ENCODE measurements at places on chromosomes 7 and 10.

DNA sequence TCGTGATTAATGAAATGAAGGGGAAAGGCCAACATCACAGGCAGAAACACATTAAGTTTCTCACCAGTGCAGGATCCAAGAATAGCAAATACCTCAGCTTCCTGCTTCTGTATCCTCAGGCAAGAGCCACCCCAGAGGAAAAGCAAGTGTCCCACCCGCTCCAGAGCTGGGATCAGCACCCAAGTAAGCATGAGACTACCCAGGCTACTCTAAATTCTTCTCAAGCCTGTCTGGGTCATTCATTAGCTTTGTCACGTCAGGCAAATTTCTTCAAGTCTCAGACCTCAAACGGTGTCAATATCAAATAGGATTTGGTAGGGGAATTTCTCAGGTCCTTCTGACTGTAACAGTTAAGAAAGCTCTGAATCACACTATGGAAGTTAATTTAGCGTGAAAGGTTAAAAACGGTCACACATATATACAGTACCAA, 59.0 kb downstream of the GNA12 start:
- DNase-seq = no peak

DNA sequence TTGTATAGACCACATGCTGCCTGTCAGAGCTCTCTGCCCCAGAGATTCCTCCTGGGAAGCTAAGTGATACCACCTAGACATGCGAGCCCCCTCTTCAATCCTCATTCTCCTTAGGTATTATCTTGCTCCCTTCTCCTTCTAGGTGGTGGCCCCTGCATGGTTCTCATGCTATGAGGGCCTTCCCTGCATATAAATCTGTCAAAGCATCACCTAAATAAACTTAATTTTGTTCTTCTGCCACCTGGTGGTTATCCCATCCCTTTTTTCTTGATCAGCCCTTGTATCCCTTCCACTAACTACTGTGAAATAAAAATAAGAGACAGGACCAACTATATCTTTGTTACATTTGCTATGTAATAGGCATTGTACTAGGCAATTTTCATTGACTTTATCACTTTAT, 242.1 kb downstream of the CDC14C start:
- no peak for DNase-seq

- DNase-seq = no peak
Observed at GRCh38 chr10:132504501-132505272, 32.9 kb upstream of the INPP5A start.

DNA sequence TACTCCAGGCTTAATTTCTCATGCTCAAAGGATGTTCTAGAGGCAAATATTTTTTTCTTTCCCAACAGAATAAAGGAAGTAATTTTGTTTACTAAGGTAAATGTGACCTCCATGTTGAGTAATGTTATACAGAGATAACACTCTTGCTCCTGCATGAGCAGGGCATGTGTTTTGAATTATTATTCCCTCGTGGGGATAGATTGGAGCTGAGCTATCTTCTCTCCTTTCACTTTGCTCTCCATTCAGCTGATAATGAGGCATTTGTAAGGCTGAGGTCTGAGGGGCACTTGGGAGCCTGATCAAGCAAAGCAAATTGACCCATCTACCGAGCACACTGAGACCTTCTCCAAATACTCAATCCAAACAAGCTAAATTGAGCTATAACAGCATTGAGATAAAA, 50.7 kb upstream of the GHITM start:
- DNase-seq = no peak

DNA sequence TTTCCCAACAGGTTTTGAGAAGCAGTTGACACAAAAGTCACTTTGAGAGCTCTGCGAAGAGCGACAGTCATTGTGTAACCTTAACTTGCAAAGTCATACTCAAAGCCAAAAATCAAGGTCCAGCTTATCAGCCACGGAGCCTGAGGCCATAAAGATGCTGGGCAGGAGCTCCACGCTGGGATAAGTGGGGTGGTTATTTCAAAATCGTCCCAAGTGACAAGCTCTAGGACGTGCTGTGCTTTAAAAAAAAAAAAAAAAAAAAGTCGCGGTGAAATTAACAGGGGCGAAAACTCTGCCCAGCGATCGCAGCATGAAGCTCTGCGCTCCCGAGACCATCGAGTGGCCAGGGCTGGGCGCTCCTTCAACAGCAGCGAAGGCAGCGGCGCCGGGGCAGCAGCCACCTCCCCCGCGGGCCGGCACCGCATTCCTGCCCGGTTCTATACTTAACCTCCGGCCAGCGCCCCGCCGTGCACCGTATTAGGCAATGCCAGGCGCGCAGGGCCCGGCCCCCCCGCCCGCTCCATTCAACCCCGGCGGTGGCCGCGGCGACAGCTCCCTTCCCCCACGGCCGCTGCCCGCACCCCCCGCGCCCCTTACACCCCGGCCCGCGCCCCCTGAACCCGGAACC, 657 bp downstream of the HACD1 start:
- DNase-seq = peak; percentile 33

GRCh38 chr10:97327348-97328294, 6.9 kb downstream of the FRAT2 start:
- DNase-seq = no peak

DNA sequence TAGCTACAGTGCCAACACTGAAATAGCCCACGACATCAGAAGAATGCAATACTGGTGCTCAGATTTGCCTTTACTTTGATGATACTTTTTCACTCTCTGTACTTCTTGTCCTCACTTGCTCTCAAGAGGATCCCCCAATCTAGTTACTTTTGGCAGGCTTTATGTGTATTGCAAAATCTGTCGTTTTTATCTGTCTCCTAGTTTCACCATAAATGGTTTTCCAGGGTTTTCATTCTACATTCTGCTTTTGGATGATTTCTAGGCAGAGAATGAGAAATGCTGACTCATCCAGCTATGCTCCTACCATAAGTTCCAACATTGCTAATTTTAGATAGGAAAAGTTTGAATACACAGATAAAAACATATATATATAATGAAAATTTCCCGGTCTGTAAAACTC, 659.5 kb upstream of the NRG3 start:
- no peak for DNase-seq

GRCh38 chr10:75451831-75452230, 20.4 kb downstream of the LRMDA start:
- no peak for DNase-seq
